ENCODE measurements at places on chromosomes 4 and X. TPM values are rescaled to one million over a fixed set of nuclear protein-coding genes. Genes with fewer than 3 reads are reported as not detected.

The NHSL2 gene
- 40.3 TPM for total RNA-seq

The F11 gene
- total RNA-seq, result not detected

The S100P gene
- total RNA-seq, result not detected

The C4orf54 gene
- not detected for total RNA-seq

DNA sequence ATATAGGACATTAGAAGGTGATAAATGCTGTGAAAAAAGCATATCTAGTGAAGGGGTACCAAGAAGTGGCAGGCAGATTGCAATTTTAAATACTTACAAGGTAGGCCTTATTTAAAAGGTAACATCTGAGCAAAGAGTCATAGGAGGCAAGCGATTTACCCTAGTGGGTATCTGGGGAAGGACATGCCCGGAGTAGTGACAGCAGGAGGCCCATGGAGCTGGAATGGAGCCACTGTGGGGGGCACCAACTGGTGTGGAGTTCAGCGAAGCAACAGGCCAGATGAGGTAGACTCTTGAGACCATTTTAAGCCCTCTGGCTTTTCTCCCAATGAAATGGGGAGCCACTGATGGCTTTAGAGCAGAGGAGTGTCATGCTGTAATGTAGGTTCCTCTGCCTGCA, 37.3 kb downstream of the SEC24D start:
- H3K4me3 ChIP-seq, result no peak overlapping the region
- peaks cover 13% of the 10 kb centered on the region for H3K4me1 ChIP-seq
- H3K27ac ChIP-seq, result no peak overlapping the region
- no peak for DNase-seq
- no peaks in the 10 kb centered on the region for H3K27me3 ChIP-seq

DNA sequence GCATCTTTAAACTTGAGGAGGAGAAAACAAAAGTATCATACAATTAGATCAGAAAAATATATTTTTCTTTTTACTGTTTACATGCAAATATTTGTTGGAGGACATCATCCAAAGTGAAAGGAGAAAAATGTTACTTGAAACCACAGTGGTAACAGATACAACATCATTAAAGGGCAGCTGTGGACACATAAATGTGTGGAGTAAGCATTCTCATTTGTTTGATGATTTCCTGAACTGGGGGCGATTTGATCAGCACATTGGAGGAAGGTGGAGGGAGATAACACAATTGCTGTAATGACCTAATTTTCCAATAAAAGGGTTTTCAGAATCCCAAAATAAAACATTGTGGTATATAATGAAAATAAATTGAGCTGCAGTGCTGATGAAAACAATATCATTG, 314.5 kb upstream of the HS3ST1 start:
- H3K36me3 ChIP-seq, result no peaks in the 10 kb centered on the region
- peaks cover 77% of the 10 kb centered on the region for H3K4me1 ChIP-seq
- H3K4me3 ChIP-seq, result no peak overlapping the region
- no peaks in the 10 kb centered on the region for H3K27me3 ChIP-seq
- H3K27ac ChIP-seq, result peak overlapping the region; percentile 82

GRCh38 chr4:65954416-65954815, 284.1 kb upstream of the EPHA5 start:
- H3K27me3 ChIP-seq, result no peaks in the 10 kb centered on the region
- no peak overlapping the region for H3K27ac ChIP-seq
- no peaks in the 10 kb centered on the region for H3K4me1 ChIP-seq

DNA sequence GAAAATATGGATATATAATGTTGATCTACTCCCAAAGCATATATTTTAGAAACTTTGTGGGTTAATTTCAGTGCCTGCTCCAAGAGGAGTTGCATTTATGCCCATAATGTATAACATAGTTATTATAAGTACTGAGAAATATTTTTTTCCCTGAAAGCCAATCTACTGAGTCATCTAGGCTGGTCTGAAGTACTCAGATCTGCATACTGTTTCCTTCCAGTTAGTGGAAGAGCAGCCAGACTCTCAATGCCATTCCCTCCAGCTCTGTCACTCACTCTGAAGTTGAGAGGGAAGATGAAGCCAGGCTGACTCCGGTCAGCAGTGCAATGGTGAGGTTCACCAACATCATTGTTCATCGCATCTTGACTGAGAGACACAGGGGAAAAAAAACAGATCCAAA, 505.1 kb downstream of the PPARGC1A start:
- H3K4me1 ChIP-seq, result no peaks in the 10 kb centered on the region
- no peak overlapping the region for H3K4me3 ChIP-seq
- H3K27ac ChIP-seq, result no peak overlapping the region
- no peak for DNase-seq
- H3K27me3 ChIP-seq, result no peaks in the 10 kb centered on the region

DNA sequence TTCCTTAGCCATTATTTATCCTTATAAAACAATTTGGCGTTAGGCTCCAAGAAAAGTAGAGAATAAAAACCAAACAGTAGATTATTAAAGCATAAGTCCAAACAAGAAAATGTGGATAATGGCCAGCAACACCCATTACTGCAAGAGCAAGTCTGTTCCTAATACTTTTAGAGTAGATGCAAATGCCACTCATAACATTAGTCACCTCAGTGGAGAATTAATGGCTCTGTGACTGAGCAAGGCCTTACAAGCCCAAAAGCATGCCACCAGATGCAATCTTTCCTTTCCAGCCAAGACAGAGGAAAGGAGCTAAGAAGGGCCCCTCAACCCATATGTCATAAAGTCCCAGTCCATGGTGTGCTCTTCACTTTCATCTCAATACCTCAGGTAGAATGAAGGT, 373.8 kb downstream of the OPHN1 start:
- H3K4me3 ChIP-seq, result no peak overlapping the region
- H3K27ac ChIP-seq, result no peak overlapping the region
- H3K36me3 ChIP-seq, result no peaks in the 10 kb centered on the region
- DNase-seq, result no peak
- H3K27me3 ChIP-seq, result no peaks in the 10 kb centered on the region

DNA sequence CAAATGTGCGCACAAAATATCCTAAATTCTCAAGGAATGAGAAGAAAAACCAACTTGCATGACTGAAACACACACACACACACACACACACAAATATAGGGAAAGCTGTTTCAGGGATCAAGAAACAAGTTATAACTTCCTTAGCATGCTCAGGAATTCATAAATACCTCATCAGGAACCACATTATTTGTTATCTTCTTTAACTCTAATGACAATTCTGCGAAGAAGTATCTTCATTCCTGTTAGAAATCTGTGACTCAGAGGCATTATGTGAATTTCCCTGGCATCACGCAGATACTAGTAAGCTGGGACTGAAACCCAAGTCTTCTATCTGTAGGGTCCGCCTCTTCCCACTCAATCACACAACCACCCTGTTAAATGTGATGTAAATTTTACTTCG, 30.3 kb downstream of the TMPRSS11A start:
- H3K36me3 ChIP-seq, result no peaks in the 10 kb centered on the region
- no peak overlapping the region for H3K27ac ChIP-seq
- DNase-seq, result no peak
- H3K4me1 ChIP-seq, result no peaks in the 10 kb centered on the region
- no peaks in the 10 kb centered on the region for H3K27me3 ChIP-seq

DNA sequence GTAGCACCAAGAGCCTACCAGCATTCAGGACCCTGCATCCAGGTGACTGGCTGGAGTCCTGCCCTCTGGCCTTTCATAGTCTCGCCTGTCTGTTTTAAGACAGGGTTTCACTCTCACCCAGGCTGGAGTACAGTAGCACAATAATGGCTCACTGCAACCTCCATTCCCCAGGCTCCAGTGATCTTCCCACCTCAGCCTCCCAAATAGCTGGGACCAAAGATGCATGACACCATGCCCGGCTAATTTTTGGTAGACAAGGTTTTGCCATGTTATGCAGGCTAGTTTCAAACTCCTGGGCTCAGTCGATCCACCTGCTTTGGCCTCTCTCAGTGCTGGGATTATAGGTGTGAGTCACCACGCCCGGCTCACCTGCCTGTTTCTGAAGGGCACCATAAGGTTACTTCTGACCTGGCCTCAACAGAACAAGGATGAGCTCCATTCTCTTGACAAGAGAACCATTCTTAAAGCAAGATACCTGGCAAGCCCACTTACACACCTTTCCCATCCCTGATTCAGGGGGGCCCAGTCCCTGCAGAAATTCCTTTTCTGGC, 6.7 kb downstream of the RPS4X start:
- no peak overlapping the region for H3K4me3 ChIP-seq
- peaks cover 46% of the 10 kb centered on the region for H3K4me1 ChIP-seq
- peaks cover 21% of the 10 kb centered on the region for H3K36me3 ChIP-seq
- H3K27ac ChIP-seq, result peak overlapping the region; percentile 28

DNA sequence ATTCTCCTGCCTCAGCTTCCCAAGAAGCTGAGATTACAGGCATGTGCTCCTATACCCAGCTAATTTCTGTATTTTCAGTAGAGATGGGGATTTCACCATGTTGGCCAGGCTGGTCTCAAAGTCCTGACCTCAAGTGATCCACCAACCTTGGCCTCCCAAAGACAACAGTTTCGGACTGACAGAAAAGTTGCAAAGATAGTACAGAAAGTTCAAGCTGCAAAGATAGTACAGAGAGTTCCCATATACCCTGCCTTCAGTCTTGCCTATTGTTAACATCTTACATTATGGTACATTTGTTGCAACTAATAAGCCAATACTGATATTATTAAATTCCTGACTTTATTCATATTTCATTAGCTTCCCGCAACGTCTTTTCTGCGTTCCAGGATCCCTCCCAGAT, 65.8 kb downstream of the SUPT20HL2 start:
- no peak overlapping the region for H3K27ac ChIP-seq
- no peak overlapping the region for H3K4me3 ChIP-seq
- DNase-seq, result no peak
- peaks cover 8% of the 10 kb centered on the region for H3K27me3 ChIP-seq
- H3K36me3 ChIP-seq, result no peaks in the 10 kb centered on the region
- no peaks in the 10 kb centered on the region for H3K4me1 ChIP-seq

- DNase-seq, result no peak
- no peaks in the 10 kb centered on the region for H3K27me3 ChIP-seq
- peaks cover 3% of the 10 kb centered on the region for H3K4me1 ChIP-seq
- no peak overlapping the region for H3K27ac ChIP-seq
Observed at GRCh38 chrX:38887222-38887621, 86.0 kb downstream of the MID1IP1 start.

DNA sequence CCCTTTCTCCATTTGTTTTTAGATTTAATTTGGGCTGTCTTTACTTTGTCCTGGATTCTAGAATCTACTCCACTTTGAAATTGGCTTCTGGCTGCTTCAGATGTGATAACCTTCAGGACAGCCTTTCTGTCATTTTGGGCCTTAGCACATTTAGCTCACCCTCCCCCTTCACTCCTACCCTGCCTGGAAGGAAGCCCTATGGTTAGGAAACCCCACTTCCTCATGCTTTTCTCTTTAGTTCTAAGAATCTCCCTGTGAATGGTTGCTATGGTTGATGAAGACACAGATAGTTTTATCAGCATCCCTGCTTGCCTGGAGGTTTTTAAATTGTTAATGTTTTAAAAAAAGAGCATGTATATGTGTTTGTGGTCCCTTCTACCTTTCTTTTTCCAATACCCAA, 100.7 kb upstream of the PTPN13 start:
- DNase-seq, result no peak
- H3K4me1 ChIP-seq, result no peaks in the 10 kb centered on the region
- no peak overlapping the region for H3K4me3 ChIP-seq
- no peak overlapping the region for H3K27ac ChIP-seq
- H3K36me3 ChIP-seq, result no peaks in the 10 kb centered on the region

- H3K4me1 ChIP-seq, result no peaks in the 10 kb centered on the region
- no peak overlapping the region for H3K27ac ChIP-seq
- no peak overlapping the region for H3K4me3 ChIP-seq
- DNase-seq, result no peak
- H3K27me3 ChIP-seq, result no peaks in the 10 kb centered on the region
Observed at GRCh38 chr4:56112377-56112776, 163.6 kb downstream of the CEP135 start.

- no peak overlapping the region for H3K27ac ChIP-seq
- DNase-seq, result no peak
- H3K4me3 ChIP-seq, result no peak overlapping the region
- no peaks in the 10 kb centered on the region for H3K27me3 ChIP-seq
Observed at GRCh38 chr4:110982486-110982885, 359.6 kb upstream of the PITX2 start.

GRCh38 chrX:150569155-150569477, 695 bp downstream of the MTM1 start:
- H3K36me3 ChIP-seq, result no peaks in the 10 kb centered on the region
- peak overlapping the region; percentile 54 for H3K4me3 ChIP-seq
- peak overlapping the region; percentile 21 for H3K27ac ChIP-seq
- no peak for DNase-seq
- H3K4me1 ChIP-seq, result peaks cover 11% of the 10 kb centered on the region

- no peak overlapping the region for H3K27ac ChIP-seq
- H3K36me3 ChIP-seq, result no peaks in the 10 kb centered on the region
- no peaks in the 10 kb centered on the region for H3K4me1 ChIP-seq
- no peak for DNase-seq
- no peaks in the 10 kb centered on the region for H3K27me3 ChIP-seq
- H3K4me3 ChIP-seq, result no peak overlapping the region
Observed at GRCh38 chr4:178003098-178003657, 560.9 kb upstream of the AGA start.

GRCh38 chrX:313546-313945, 5.0 kb downstream of the GTPBP6 start:
- H3K4me1 ChIP-seq, result no peaks in the 10 kb centered on the region
- H3K27ac ChIP-seq, result no peak overlapping the region
- H3K4me3 ChIP-seq, result no peak overlapping the region
- peaks cover 7% of the 10 kb centered on the region for H3K36me3 ChIP-seq
- no peaks in the 10 kb centered on the region for H3K27me3 ChIP-seq
- DNase-seq, result no peak

DNA sequence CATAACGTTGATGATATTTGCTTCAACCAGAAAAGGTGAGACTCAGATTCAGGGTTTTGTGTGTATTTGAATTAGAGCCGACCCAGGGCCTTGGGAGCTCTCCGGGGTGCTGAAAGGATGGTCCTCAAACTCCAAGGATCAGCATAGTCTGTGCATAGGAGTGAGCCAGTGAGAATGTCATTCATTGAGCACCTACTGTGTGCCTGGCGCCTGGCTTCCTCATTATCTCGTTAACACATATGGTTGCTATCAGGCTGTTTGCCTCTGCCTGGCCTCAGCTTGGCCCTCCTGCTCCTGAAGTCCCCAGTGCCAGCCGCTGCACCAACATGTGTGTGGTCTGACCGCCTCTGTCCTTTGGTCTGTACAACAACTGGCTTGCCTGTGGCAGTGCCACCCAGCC, 25.1 kb upstream of the JAKMIP1 start:
- no peaks in the 10 kb centered on the region for H3K4me1 ChIP-seq
- H3K27me3 ChIP-seq, result peaks cover 5% of the 10 kb centered on the region
- no peak overlapping the region for H3K4me3 ChIP-seq
- no peak overlapping the region for H3K27ac ChIP-seq
- no peaks in the 10 kb centered on the region for H3K36me3 ChIP-seq

DNA sequence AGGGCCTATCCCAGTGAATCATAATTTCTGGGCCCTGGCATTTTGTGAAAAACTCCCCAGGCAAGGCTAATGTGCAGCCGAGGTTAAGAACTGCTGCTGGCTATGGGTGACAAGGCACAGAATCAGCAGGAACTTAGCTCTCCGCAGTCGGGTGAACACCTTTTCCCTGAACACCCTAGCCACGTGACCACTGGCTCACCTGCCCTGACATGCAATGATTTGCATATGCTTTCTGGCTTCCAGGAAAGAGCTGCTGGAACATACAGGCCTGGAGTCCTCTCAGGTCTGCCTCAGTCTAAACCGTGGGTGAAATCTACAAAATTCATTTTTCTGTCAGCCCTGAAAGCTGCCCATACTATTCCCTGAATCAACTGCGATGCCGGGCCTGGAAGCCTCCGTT, 56.6 kb downstream of the ZNF827 start:
- H3K36me3 ChIP-seq, result no peaks in the 10 kb centered on the region
- H3K4me1 ChIP-seq, result peaks cover 12% of the 10 kb centered on the region

Measured in endothelial cell of umbilical vein (primary cell).